ENCODE measurements at places on chromosomes 6 and 20.

- no peak for DNase-seq
Observed at GRCh38 chr20:53263554-53264438, 291.6 kb downstream of the TSHZ2 start.

DNA sequence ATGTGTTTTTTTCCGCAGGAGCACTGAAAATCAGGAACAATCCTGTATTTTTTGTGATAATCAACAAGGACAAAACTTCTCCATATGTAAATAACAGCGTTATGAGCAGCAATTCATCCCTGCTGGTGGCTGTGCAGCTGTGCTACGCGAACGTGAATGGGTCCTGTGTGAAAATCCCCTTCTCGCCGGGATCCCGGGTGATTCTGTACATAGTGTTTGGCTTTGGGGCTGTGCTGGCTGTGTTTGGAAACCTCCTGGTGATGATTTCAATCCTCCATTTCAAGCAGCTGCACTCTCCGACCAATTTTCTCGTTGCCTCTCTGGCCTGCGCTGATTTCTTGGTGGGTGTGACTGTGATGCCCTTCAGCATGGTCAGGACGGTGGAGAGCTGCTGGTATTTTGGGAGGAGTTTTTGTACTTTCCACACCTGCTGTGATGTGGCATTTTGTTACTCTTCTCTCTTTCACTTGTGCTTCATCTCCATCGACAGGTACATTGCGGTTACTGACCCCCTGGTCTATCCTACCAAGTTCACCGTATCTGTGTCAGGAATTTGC is at the start of gene TAAR6:
Gene TAAR6, plus strand, starts transcription at position 102 of the 557 bp plus-strand sequence. Its CDS starts 0 bp downstream, at position 102.
- no peak for DNase-seq

DNA sequence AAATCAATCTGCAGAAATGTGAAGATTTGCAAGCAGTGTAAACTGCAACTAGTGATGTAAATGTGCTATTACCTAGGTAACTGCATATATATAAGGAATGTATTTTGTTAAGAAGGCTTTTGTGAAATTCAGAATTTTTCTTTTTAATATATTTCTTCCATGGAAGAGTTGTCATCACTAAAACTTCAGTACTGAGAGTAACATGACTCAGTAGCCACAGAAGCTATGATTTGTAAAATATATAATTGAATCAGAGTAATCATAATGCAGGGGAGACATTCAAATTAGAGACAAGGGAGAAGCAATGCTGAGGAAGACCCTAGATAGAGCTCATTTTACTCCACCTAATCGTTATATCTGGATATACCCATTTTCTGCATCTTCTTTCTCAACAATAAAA is 141.7 kb downstream of the ADGRG6 start:
- no peak for DNase-seq

GRCh38 chr6:3263096-3263495 is 4.3 kb downstream of the PSMG4 start:
- no peak for DNase-seq

- DNase-seq = no peak
Observed at GRCh38 chr20:64261138-64261537, 5.6 kb downstream of the PCMTD2 start.

GRCh38 chr6:34366639-34366921 is 25.9 kb downstream of the NUDT3 start:
- DNase-seq = no peak

GRCh38 chr20:24439737-24440387 is 29.6 kb upstream of the SYNDIG1 start:
- no peak for DNase-seq

GRCh38 chr6:108800427-108800864 is 47.8 kb upstream of the ARMC2 start:
- no peak for DNase-seq

DNA sequence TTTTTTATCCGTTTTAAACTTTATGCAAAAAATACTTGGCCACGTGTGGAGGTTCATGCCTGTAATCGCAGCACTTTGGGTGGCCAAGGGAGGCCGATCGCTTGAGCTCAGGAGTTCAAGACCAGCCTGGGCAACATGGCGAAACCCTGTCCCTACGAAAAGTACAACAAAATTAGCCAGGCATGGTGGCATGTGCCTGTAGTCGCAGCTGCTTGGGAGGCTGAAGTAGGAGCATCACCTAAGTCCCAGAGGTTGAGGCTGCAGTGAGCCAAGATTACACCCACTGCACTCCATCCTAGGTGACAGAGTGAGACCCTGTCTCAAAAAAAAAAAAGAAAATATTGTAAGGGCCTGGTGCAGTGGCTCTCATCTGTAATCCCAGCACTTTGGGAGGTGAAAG is 45.0 kb downstream of the CSE1L start:
- DNase-seq = no peak

GRCh38 chr20:40948465-40949267 is 80.0 kb upstream of the TOP1 start:
- no peak for DNase-seq

GRCh38 chr6:115667478-115668026 is 393.1 kb downstream of the FRK start:
- no peak for DNase-seq

GRCh38 chr6:32857156-32857891 is 3.3 kb downstream of the PSMB9 start:
- DNase-seq = no peak

- no peak for DNase-seq
Observed at GRCh38 chr20:61874421-61875068, 191.1 kb downstream of the TAF4 start.

- DNase-seq = no peak
Observed at GRCh38 chr6:88368071-88368787, 202.1 kb upstream of the CNR1 start.

DNA sequence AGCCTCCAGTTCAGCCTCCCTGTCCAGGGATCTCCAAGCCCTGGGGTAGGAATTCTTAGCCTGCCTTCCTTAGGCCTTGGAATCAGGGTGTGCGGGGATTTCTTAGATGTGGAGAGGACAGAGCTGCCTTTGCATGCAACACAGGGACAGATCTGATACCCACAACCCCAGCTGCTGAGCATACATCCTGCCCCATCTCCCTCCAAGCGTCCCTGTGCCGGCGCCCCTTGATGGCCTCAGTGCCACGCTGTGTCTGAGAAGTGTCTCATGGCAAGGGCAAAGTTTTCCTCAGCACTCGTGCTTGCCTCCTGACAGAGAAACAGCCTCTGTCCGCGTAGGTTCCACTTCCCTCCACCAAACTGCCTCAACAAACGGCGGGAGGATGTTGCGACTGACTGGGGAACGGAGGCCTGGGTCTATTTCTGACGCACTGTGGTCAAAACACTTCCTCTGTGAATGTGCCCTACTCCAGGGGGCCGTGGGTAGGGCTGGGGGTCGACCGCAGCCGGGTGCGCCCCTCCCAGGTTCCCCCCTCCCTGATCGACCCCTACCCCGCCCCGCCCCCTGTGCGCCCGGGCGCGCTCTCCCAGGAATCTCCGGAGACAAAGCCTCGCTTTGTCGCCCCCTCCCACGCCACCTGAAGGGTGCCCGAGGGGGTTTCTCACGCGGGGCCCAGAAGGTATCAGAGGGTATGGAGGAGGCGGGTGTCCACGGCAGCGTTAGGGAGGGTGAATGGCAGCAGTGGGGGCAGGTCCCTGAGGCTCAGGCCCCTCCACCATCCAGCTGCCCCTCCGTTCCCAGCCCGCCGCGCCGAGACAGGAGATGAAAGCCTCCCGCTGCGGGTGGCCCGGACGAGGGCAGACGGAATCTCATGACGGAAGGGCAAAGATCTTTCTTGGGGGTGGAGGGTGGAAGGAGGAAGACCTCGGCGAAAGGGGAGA is 806 bp downstream of the MICAL1 start:
- DNase-seq = peak; percentile 79

- peak; percentile 51 for DNase-seq
Observed at GRCh38 chr20:56630086-56630493, 984 bp downstream of the TFAP2C start.

DNA sequence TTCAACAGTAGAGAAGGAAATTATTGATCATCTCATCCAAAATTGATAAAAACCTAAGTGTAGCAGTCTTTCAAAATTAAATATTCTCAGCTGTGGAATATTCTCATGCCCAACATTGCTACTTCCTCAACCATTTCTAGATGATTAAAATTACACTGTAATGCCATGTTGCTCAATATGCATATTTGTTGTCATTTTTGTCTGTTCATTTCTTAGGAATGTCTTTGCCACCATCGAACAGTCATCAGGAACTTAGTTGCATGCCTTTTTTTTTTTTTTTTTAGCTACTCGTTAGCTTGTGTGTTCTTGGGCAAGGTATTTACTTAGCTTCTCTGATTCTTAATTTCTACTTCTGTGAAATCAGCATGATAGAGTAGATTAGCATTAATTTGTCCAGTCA is 188.6 kb downstream of the DTNBP1 start:
- no peak for DNase-seq

DNA sequence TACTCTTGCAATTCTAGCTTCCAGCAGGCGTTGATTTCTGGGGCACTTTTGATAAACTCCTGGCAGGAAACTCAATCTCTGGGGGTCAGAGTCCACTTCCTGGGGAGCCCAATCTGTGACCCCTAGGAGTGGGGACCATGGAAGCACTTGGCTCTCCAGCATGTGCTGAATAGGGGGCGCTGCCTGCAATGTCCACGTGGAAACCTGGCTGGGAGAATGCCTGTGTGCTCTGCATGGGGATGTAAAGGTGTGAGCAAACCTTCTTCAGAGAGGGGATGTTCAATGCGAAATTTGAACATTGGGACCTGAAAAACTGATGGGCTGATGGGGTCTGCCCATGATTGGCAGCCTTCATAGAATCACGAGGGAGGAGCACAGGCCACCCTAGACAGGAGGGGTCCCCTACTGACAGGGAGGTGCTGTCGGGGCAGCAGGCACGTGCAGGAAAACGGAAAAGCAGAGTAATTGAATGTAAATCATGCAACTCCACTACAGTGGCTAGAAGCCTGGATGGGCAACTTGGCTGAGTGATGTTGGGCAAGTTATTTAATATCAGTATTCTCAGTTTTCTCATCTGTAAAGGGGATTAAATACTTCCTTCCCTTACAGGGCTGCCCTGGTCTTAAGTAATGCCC is 47.8 kb downstream of the CEP43 start:
- peak; percentile 36 for DNase-seq

DNA sequence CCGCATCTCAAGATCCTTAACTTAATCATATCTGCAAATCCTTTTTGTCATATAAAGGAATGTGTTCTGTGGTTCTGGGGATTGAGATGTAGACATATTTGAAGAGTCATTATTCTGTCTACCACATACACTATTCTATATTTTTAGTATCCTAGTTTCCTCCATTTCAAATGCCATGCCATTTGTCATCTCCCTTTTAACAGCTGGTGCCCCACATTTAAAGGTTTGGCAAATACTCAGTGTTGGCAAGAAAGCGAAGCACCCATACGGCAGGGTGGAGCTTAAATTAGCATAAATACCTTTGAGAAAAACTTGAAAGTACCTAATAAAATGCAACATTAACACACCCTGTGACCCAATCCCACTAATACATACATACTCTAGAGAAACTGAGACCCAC is 31.7 kb downstream of the PAK5 start:
- no peak for DNase-seq

- no peak for DNase-seq
Observed at GRCh38 chr6:72288592-72288991, 333.3 kb upstream of the KCNQ5 start.

DNA sequence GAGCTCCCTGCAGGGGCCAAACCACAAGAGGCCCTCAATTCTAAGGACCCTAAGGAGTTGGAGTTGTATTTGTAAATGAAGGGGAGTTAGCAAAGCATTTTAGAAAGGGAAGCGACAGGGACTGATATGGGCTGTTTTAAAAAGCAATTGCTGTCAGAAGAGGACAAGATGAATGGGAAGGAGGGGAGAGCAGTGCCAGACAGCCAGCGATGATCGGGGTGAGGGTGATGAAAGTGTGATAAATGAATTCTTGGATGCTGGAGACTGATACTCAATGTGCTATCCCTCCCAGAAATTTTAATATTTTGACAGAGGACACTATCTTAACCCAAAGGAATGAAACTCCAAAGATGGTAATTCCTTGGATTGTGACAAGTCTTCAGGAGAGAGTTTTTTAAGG is 289.2 kb downstream of the CLIC5 start:
- DNase-seq = no peak
